IPS DF 6.9 (cell line): ENCODE measurements at places on chromosomes 2 and 18.

- no peak overlapping the region for H3K27ac ChIP-seq
- no peaks in the 10 kb centered on the region for H3K36me3 ChIP-seq
- H3K4me1 ChIP-seq, result no peaks in the 10 kb centered on the region
- no peak for DNase-seq
Measured at GRCh38 chr2:187390891-187391290, 57.2 kb downstream of the CALCRL start.

DNA sequence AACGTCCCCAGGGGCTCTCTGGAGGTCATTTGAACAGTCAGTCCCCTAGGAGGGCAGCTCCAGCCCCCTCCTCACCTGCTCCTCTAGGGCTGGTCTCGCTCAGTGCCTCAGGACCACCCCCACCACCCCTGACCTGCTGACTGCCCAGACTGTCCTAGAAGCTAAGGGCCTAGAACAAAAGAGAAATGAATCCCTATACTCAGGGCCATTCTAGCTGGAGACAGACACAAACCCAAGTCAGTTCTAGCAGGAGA is 83.0 kb downstream of the HS1BP3 start:
- H3K27me3 ChIP-seq, result no peaks in the 10 kb centered on the region
- H3K4me3 ChIP-seq, result no peak overlapping the region
- H3K36me3 ChIP-seq, result no peaks in the 10 kb centered on the region; the same call in 1 of the 2 replicates
- H3K4me1 ChIP-seq, result peaks cover 4% of the 10 kb centered on the region; the same call in 1 of the 2 replicates
- H3K27ac ChIP-seq, result no peak overlapping the region

GRCh38 chr2:218567797-218568189 is 358 bp downstream of the USP37 start:
- H3K4me1 ChIP-seq, result peaks cover 1% of the 10 kb centered on the region; the same call in 1 of the 2 replicates
- H3K36me3 ChIP-seq, result no peaks in the 10 kb centered on the region
- peak overlapping the region; percentile 72; the same call in 1 of the 2 replicates for H3K4me3 ChIP-seq
- no peak for DNase-seq

DNA sequence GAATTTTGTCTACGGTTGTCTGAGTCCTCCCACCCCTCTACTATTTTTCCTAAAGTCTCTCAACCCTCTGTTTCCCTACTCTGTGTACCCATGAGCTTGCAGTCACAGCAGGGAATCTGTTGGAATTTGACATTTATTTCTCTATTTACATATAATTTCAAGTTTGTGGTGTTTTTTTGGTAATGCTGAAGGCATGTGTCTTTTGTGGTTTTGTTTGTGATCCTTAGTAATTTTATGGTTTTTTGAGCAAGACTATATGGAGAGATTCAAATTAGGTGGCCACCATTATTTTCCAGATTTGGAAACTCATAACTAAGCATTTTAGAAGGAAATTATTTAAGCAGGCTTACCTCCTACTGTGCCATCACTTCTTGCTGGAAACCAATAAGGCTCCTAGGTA is 27.2 kb upstream of the FBLN7 start:
- H3K4me3 ChIP-seq, result no peak overlapping the region
- H3K36me3 ChIP-seq, result no peaks in the 10 kb centered on the region
- no peaks in the 10 kb centered on the region for H3K27me3 ChIP-seq
- no peak for DNase-seq
- H3K4me1 ChIP-seq, result no peaks in the 10 kb centered on the region

- DNase-seq, result no peak
- no peak overlapping the region for H3K4me3 ChIP-seq
- no peaks in the 10 kb centered on the region for H3K27me3 ChIP-seq
- H3K27ac ChIP-seq, result no peak overlapping the region
- no peaks in the 10 kb centered on the region for H3K36me3 ChIP-seq
Measured at GRCh38 chr2:169225906-169226305, 136.4 kb downstream of the LRP2 start.

GRCh38 chr18:2956056-2956455 is 56.9 kb downstream of the LPIN2 start:
- H3K27ac ChIP-seq, result no peak overlapping the region
- no peaks in the 10 kb centered on the region for H3K36me3 ChIP-seq
- no peak overlapping the region for H3K4me3 ChIP-seq
- no peak for DNase-seq
- no peaks in the 10 kb centered on the region for H3K27me3 ChIP-seq

- H3K36me3 ChIP-seq, result no peaks in the 10 kb centered on the region
- no peak for DNase-seq
- H3K27me3 ChIP-seq, result no peaks in the 10 kb centered on the region
- no peak overlapping the region for H3K27ac ChIP-seq
- no peak overlapping the region for H3K4me3 ChIP-seq
Measured at GRCh38 chr2:156982615-156983014, 274.9 kb upstream of the GALNT5 start.

GRCh38 chr2:130762910-130763385 is 7.6 kb downstream of the AMER3 start:
- no peaks in the 10 kb centered on the region for H3K27me3 ChIP-seq
- no peak for DNase-seq
- H3K27ac ChIP-seq, result no peak overlapping the region
- H3K4me3 ChIP-seq, result no peak overlapping the region
- no peaks in the 10 kb centered on the region for H3K4me1 ChIP-seq

GRCh38 chr18:13239171-13239956 is 20.8 kb downstream of the LDLRAD4 start:
- H3K27me3 ChIP-seq, result no peaks in the 10 kb centered on the region; the same call in 1 of the 2 replicates
- DNase-seq, result no peak
- H3K36me3 ChIP-seq, result no peaks in the 10 kb centered on the region
- no peak overlapping the region for H3K27ac ChIP-seq
- peaks cover 1% of the 10 kb centered on the region; the same call in 1 of the 2 replicates for H3K4me1 ChIP-seq

GRCh38 chr2:36235426-36235825 is 120.2 kb upstream of the CRIM1 start:
- H3K36me3 ChIP-seq, result no peaks in the 10 kb centered on the region
- no peak overlapping the region for H3K27ac ChIP-seq
- no peak overlapping the region for H3K4me3 ChIP-seq
- no peaks in the 10 kb centered on the region for H3K27me3 ChIP-seq
- no peak for DNase-seq

GRCh38 chr2:68809324-68810240 is 61.6 kb downstream of the BMP10 start:
- no peaks in the 10 kb centered on the region for H3K4me1 ChIP-seq
- no peaks in the 10 kb centered on the region for H3K36me3 ChIP-seq
- no peak overlapping the region for H3K27ac ChIP-seq
- no peaks in the 10 kb centered on the region for H3K27me3 ChIP-seq
- no peak overlapping the region for H3K4me3 ChIP-seq
- DNase-seq, result no peak

GRCh38 chr2:221876016-221876415 is 303.9 kb upstream of the EPHA4 start:
- H3K27ac ChIP-seq, result no peak overlapping the region
- no peak overlapping the region for H3K4me3 ChIP-seq
- DNase-seq, result no peak
- H3K27me3 ChIP-seq, result no peaks in the 10 kb centered on the region
- no peaks in the 10 kb centered on the region for H3K4me1 ChIP-seq
- no peaks in the 10 kb centered on the region for H3K36me3 ChIP-seq
